ENCODE measurements at places on chromosomes 3 and 15.

- DNase-seq = no peak
Observed at GRCh38 chr3:32398531-32398930, 6.9 kb downstream of the CMTM7 start.

DNA sequence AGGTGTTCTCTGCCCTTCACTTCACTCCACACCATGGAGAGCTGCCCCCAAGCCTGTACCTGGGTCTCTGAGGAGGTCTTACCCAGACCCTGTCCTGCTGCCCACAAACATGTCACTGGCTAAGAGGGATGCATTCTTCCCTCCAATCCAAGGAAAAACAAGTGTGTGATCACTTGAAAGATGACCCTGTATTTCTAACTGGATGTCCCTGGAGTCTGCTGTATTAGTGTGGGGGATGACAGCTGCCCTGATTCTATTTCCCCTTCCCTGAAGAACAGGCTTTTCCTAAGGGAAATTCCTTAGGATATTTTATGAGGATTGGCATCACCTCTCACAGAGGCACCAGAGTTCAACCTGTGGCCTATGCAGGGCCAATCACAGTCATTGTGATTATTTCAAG is 55.0 kb upstream of the GATA2 start:
- no peak for DNase-seq

GRCh38 chr15:33341953-33342352 is 31.2 kb downstream of the RYR3 start:
- no peak for DNase-seq

DNA sequence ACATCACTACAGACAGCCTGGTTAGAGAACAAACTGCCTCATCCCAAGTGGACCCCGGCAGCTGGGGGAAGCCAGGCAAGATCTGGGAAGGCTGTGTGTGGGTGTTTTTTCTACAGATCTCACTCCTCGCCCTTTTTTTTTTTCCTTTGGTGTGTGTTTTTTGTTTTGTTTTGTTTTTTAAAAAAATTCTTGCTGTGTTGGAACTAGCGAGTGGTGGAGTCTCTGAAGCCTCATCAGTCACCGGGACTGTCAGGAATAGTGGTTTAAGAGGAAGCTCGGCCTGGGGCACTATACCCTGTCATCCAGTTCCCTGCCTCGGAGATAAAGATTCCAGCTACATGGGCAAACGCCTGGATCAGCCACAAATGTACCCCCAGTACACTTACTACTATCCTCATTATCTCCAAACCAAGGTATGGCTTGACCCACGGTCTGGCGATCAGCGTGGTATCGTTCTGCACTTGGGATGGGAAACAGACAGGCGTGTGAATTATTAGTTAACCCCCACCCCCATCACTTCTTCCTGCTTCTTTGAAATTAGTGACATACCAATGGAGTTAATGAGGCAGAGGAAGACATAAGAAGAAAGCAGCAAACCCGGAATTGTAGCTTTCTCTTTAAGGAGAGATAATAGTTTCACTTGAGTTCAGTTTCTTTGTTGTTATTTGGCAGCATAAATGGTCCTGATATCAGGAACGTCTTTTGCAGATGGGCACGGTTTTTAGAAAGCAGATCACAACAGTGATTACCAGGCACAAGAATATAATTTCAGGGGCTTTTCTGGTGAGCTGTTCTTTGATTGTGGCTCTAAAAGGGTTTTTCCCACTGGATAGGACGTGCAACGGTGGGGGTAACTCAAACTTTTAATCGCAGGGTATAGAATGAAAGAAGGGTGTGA is 722 bp downstream of the RBMS3 start:
- no peak for DNase-seq

DNA sequence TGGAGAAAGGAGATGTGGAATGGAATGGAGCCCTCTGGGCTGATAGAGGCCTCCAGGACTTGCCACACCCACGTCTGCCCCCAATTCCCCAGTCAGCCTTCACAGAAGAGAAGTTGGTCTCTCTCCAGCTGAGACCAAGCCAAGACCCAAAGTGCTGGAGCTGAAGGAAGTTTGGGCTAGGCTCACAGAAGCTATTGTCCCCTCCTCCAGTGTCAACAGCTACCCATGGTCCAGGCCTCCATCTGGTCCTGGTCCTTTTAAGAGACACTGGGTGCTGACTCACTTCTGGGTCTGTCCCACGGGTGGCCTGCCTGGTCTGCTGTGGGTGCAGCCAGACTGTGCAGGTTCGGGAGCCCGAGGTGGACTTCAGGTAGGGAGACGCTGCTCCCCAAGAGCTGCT is 179.8 kb downstream of the APBA2 start:
- DNase-seq = no peak

- DNase-seq = peak; percentile 5
Observed at GRCh38 chr3:112629425-112629824, 11.5 kb downstream of the CCDC80 start.

DNA sequence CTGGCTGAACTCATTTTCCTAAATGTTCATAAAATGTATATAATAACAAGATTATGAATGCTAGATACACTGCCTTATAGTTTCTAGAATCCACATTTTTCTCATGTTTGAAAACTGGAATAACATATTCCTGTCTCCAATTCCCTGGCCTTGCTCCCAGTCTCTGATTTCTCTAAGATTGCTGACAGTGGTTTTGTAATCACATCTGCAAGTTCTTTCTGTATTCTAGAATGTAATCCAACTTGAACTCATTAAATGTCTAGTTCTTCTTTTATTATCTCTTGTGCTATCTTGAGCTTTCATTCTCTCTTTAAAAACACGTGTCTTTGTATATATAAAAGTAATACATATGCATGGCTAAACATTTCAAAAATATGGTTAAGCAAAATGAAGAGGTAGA is 215.2 kb upstream of the ADAMTS9 start:
- DNase-seq = no peak

DNA sequence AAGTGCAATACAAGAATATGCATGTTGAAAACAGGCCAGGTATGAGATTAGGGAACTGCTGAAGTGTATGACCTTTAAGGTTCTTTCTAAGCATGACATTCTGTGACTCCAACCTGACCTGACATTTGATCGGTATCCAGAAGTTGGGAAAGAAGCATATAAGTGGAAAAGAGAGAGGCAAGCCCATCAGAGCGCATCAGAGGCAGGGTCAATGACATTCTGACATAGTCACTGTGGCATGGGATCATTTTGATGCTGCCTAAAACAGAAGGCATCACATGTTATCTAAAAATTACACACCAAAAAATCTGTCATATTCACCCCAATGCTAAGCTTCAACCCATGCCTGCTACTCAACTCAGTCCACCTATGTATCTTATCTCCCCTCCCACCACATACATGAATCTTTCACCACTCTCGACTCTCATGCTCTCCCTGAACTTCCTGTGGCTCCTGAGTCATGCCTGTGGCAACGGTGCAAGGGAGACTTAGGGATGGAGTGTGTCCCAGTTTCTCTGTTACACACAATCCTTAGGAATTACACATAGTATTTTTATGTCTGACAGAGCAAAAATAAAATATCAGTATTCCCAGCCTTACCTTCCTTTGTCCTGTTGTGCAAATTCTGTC is 20.5 kb upstream of the LRRN1 start:
- DNase-seq = no peak

DNA sequence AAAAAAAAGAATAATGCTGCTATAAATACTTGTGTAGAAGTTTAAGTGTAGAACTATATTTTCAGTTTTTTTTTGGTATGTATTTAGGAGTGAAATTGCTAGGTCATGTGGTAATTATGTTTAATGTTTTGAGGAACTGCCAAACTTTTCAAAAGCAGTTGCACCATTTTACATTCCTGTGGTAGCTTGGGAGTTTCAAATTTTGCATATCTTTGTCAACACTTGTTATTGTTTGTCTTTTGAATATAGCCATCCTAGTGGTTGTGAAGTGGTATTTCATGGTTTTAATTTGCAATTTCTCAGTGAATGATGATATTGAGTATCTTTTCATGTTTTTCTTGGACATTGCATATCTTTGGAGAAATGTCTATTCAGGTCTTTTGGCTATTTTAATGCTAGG is 30.4 kb downstream of the SKIL start:
- DNase-seq = no peak

DNA sequence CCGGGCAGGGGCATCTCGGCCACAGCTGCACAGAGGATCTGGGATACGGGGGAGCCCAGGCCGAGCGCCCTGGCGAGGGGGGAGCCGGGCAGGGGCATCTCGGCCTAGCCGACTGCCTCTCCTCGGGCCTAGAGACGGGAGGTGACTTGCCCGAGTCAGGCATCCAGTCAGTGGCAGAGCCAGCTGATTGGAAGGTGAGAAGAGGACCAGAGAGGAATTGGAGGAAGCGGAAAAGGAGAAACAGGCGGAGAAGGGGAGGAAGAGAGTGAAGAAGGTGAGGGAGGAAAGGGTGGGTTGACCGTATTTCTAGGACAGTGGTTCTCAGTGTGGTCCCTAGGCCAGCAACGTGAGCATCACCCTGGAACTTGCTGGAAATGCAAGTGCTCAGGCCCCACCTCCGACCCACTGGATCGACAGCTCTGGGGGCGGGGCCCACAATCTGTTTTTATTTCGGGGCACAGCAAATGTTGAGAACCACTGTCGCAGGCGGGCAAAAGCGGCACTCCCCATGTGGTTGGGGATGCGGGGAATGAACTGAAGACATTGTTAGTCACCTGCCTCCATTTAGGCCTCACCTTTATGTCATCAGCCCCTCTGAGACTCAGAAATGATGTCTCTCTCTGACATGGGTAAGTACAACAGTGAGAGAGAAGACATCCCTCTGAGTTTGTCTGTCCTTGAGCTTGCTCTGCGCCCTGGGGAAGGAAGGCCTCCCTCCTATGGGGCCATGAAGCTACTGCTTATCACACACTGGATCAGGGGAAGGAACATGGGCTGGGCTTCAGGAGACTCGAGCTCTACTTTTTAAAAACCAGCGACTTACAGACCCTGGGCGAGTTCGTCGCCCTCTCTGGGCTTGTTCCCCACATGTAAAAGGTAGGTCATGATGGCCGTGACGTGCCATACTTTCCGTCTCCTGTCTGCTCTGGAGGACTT is 1.0 kb upstream of the MELTF start:
- no peak for DNase-seq

GRCh38 chr3:32583708-32584107 is 13.1 kb upstream of the DYNC1LI1 start:
- DNase-seq = no peak

- no peak for DNase-seq
Observed at GRCh38 chr3:10432156-10432845, 73.1 kb downstream of the ATP2B2 start.

DNA sequence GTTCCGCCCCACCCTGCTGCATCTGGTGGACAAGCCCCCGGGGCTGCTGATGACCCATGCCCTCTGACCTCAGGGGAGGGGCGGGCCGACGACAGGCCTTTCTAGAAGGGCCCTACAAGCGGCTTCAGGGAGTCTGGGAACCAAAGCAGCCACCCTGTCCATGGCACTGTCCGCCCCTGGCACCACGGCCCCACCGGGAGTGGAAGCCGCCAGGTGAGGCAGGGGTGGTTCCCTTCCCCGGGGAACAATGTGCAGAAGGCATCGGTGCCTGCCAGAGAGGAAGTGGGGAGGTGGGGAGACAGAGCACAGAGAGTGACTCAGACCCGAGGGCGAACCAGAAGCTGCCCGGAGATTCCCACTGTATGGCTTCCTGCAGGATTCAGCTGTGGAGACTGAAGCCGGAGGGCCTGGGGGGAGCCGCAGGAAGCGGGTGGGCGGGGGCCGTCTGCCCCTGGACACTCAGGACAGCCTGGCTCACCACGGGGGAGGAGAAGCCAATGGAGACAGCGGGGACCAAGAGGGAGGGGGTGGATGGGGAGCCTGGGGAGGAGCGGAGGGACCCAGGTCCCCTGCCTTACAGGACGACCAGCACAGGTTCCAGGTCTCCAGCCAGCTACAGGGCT is 134.0 kb downstream of the TPRA1 start:
- no peak for DNase-seq

GRCh38 chr15:30954674-30955073 is 36.8 kb downstream of the MTMR10 start:
- no peak for DNase-seq

DNA sequence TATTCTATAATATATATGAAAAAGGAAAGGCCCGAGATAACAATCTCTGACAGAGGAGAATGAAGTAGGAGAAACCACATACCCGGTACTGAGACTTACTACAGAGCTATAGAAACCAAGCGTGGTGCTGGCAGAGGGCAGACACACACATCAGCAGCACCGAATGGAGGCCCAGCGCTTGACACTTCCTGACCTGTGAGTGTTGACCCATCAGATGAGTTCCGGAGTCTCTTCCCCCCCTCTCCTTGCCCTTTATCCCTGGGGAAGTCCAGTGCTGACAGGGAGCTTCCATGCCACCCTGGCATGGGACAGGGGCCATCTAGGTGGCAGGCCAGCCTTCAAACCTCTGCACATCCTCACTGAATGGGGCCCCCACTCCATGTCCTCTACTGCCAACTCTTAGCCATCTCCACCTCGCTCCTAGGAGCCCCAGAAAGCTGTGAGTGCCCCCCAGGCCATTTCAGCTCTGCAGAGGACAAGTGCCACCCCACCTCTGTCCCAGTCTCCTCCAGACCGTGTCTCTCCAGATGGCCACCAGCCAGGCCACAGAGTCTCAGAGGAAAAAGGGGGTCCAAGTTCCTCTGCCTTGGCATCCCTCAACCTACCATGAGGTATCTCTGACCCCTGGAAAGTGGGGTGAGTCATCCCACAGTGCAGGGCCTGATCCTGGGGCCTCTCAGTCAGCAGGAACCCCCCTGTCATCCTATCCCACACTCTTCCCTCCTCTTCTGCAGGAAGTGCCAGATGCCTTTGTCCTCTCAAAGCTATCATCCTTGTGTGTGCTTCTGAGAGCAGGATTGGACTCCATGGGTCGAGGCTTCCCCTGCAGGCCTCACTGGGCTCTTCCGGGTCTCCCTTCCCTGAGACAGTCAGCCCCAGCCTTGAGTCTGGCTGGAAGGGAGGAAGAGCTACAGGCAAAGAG is 116.5 kb upstream of the ALDH1A3 start:
- no peak for DNase-seq

DNA sequence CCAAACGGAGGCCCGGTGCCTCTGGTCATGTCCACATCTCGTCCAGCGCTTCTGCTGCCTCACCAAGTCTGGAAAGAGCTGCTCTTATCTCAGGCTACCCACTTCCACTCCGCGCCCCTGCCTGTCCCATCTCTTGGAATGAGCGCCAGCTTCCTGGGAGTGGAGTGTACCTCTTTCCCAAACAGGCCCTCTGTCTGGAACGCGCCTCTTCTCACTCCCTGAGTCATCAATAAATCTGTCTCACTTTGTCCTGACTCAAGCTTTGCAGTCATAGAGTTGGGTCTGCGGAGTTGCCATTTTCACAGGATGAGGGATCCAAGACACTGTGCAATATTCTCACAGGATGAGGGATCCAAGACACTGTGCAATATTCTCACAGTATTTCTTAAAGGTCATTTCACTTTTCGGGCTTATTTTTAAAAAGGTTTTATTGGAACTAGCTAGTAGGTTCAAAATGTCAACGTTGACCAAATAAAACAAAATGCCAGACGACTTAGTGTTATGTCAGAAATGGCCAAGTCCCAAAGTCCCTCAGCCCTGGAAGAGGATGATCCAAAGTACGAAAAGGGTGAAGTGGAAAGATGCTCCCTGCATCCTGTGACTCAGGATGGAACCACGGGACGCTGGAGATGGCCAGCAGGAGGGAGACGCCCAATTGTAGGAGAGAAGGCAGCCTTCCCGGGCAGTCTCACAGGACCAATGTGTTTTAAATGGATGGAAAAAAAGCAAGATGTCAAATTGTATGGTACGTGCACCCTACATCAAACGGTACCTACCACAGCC is 81.1 kb downstream of the CHSY1 start:
- DNase-seq = no peak

GRCh38 chr3:169264711-169265110 is 398.8 kb downstream of the MECOM start:
- no peak for DNase-seq

- no peak for DNase-seq
Observed at GRCh38 chr3:24713516-24713915, 218.9 kb upstream of the THRB start.

GRCh38 chr15:57376696-57377477 is 582 bp downstream of the CGNL1 start:
- no peak for DNase-seq
